ENCODE measurements at places on chromosomes 12 and 14.
A peak's percentile ranks its signal among the peaks of the same experiment; 100 is the strongest.

- H3K4me3 ChIP-seq = no peak overlapping the region
- no peaks in the 10 kb centered on the region for H3K4me1 ChIP-seq
- H3K36me3 ChIP-seq = no peaks in the 10 kb centered on the region
- no peak for DNase-seq
Measured at GRCh38 chr12:51752234-51752889, 96.2 kb downstream of the FIGNL2 start.

DNA sequence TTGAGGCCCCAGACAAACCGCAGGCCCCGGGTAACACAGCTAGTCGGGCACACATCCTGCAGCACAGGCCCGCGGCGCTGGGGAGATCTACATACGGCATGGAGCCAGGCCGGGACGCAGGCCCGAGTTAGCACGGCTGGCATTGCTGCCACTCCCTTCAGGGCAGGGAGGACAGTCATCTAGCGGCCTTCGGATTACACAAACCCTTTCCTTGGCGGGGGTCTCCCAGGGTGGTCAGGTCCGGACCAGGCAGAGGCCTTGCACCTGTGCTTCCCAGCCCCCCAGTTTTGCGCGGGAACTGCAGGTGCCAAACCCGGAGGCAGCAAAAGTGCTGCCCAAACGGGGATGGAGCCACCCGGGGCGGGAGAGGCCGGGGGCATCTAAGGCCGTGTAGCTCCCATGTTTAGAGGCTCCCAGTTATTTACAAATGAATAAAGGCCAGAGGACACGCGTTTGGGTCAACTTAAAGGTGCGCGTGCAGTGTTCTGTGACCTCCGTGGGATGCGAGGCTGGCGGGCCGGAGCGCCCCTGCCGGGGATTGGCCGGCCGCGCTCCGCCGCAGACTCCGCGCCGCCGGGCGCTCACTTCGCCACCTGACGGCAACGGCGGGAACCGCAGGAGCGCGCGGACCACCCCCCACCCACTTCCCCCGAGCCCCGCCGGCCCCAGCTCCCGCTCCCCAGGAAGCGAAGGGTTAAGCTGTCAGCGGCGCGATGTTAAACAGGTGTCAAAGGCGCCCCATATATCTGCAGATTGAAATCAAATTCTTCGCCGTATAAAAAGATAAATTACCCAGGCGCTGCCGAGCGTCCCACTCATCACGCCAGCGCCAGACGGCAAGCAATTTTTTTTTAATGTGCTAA lies 18.1 kb downstream of the VSX2 start:
- peak; percentile 76 for DNase-seq
- peaks cover 5% of the 10 kb centered on the region for H3K27me3 ChIP-seq
- H3K4me1 ChIP-seq = peaks cover 8% of the 10 kb centered on the region
- peak overlapping the region; percentile 79 for H3K4me3 ChIP-seq
- no peaks in the 10 kb centered on the region for H3K36me3 ChIP-seq
- H3K27ac ChIP-seq = no peak overlapping the region

GRCh38 chr14:63908667-63909264 lies 56.0 kb downstream of the SYNE2 start:
- peak overlapping the region; percentile 44 for H3K4me3 ChIP-seq
- peak overlapping the region; percentile 30 for H3K27ac ChIP-seq
- peaks cover 11% of the 10 kb centered on the region for H3K36me3 ChIP-seq
- H3K4me1 ChIP-seq = peaks cover 44% of the 10 kb centered on the region

DNA sequence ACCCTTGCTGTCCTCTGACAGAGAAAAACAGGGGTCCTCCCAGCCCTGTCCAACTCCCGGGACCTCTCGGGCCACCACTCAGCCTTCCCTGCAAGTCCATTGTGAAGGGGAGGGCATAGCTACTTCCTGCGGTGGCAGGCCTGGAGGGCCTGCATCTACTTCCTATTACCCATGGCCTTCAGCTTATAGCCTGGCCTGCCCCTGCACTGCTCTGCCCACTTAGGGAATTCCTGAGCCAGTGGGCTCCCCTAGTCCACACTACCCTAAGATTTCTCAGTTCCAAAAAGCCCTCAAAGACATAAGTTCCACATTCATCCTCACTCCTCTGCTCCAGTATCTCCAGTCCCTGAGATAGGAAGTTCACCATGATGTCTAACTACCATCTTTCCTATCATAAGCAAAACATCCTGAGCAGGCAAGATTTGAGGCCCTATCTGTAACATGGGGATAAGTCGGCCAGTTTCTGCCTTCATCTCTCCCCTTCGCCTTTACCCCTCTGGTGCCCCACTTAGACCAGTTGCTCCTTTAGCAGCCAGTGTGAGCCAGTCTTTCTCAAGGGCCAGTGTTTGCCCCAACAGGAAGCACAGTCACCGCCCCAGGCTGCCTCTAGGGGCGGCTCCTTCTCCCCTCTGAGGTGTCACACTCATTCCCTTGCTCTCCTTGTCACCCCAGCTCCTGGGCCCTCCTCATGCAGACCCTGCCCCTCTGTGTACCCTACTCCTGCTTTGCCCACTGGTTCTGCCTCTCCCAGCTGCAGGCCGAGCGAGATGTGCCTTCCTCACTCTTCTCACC lies 10.9 kb downstream of the HDAC7 start:
- H3K36me3 ChIP-seq = peaks cover 68% of the 10 kb centered on the region
- peaks cover 88% of the 10 kb centered on the region for H3K4me1 ChIP-seq
- H3K4me3 ChIP-seq = peak overlapping the region; percentile 70
- peak overlapping the region; percentile 94 for H3K27ac ChIP-seq
- peak; percentile 69 for DNase-seq
- no peaks in the 10 kb centered on the region for H3K27me3 ChIP-seq

DNA sequence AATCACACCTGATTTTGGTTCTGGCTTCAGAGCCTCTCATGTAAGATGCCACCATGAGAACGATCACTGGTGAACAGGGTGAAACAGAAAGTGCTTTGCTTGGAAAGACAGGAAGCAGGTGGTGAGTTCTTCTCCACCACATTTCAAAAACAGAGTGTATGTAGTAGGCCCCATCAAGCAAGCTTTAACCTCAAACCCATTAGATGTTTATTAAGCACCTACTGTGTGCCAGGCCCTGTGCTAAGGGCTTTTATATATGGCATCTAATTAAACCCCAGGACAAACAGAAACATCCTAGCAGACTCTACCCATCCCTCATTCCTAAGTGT lies 47.8 kb upstream of the MED13L start:
- peaks cover 38% of the 10 kb centered on the region for H3K4me1 ChIP-seq
- H3K27ac ChIP-seq = peak overlapping the region; percentile 87
- peak; percentile 22 for DNase-seq

GRCh38 chr14:100882026-100882967 lies 21.2 kb downstream of the RTL1 start:
- no peaks in the 10 kb centered on the region for H3K36me3 ChIP-seq
- no peak overlapping the region for H3K4me3 ChIP-seq
- H3K27ac ChIP-seq = no peak overlapping the region
- DNase-seq = no peak
- peaks cover 13% of the 10 kb centered on the region for H3K27me3 ChIP-seq
- H3K4me1 ChIP-seq = no peaks in the 10 kb centered on the region

GRCh38 chr14:100078216-100078803 lies 13.1 kb downstream of the EVL start:
- H3K4me3 ChIP-seq = peak overlapping the region; percentile 76
- H3K36me3 ChIP-seq = peaks cover 60% of the 10 kb centered on the region
- H3K4me1 ChIP-seq = peaks cover 93% of the 10 kb centered on the region
- DNase-seq = no peak

GRCh38 chr14:65010211-65010931 lies 23.7 kb downstream of the FNTB start:
- H3K27me3 ChIP-seq = no peaks in the 10 kb centered on the region
- H3K4me3 ChIP-seq = no peak overlapping the region
- DNase-seq = no peak
- peaks cover 14% of the 10 kb centered on the region for H3K36me3 ChIP-seq

DNA sequence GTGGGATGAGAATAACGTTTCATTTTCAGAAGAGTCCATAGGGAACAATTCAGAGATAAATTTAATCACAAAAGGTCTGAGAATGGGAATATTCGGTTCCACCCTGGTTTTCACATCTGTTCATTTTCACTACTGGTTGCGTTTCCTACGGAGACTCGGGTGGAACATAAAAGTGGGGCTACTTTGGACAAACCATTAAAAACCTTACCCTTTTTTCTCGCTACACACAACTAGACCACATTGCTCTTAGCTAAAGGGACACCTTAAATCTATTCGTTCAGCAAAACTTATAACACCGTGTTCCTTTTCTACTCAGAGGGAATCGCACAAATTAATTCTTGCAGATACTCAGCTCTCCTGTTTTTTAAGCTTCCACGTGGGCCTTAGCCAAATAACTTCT lies 1.0 kb upstream of the SUDS3 start:
- peak overlapping the region; percentile 84 for H3K4me3 ChIP-seq
- peaks cover 36% of the 10 kb centered on the region for H3K4me1 ChIP-seq
- no peak for DNase-seq

DNA sequence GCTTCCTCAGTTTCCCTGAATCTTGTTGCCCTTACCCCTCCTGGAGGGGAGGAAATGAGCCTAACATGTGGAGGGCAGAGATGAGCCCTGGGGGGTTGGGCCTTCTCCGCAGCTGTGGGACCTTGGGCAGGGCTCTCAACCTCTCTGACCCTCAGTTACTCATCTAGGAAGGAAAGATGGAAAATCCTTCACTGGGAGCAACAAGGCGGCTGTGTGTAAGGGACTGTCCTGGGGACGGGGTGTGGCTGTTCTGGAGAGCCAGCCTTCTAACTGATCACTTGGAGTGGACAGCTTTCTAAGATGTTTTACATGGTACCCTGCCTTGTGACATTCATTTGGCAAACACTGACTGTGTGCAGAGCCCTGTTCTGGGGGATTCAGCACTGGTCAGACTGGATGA lies 14.7 kb downstream of the BEGAIN start:
- peaks cover 6% of the 10 kb centered on the region for H3K4me1 ChIP-seq
- H3K27ac ChIP-seq = no peak overlapping the region
- no peak for DNase-seq
- peaks cover 28% of the 10 kb centered on the region for H3K27me3 ChIP-seq
- no peaks in the 10 kb centered on the region for H3K36me3 ChIP-seq
- no peak overlapping the region for H3K4me3 ChIP-seq

DNA sequence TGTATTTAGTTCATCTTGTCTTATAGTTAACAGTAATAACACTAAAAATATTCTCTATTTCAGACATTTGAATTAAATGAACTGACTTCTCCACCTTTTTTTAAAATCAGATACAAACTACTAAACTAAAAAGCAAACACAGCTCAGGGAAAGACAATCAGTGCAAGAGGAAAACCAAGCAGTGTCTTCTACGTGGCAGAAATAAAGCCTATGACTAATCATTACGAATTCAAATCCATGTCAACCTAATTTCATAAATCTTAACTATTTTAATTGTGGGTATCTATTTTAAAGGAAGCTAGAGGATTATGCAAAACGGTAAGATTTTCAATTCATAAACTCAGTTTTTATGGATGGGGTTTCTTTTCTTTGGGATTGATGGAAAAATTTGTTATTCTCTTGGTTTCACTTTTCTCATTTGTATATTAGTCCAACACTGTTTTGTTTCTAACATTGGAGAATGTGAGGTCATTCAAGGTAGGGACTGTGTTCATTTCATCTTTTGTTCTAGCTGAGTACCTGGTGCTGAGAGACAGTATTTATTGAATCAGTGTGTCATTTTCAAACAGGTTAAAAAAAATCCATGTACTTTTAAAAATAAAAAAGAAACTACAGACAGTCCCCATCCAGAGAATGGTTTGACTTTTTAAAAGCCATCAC lies 12.8 kb upstream of the PALS1 start:
- no peaks in the 10 kb centered on the region for H3K36me3 ChIP-seq
- DNase-seq = no peak
- peaks cover 4% of the 10 kb centered on the region for H3K27me3 ChIP-seq
- no peak overlapping the region for H3K27ac ChIP-seq
- H3K4me1 ChIP-seq = peaks cover 4% of the 10 kb centered on the region

DNA sequence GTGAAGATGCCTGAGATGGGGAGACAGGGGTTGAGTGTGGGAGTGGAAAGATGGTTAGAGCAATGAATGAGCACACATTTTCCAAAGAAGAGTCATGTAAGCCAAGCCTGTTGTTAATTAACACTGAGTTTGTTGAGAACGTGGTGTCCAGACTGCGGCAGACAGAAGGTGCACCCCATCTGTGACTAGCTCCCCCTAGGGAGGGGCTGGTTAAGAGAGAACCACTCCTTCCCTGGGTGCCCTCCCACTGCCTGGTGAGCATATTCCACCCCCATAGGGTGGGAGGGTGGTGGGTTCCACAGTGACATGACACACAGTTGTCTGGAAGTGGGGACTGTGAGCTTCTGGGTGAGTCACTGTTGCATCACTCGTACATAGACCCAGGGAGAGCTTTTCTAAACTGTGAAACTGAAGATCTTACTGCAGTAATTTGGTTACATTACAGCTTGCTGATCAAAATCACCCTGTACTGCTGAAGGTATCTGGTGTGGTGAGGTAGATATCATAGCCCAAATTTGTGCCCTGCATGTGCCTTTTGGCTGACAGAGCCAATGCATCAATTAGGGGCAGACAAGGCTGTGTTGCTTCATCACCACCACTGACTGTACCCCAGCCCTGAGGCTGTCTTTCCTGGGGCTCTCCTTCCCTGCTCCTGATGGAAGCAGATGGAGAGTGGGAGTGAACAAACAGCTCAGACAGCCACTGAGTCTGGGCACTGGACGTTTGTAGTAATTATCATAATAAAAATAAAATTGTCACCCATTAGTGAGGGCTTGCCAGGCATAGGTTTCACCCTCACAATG lies 150.9 kb downstream of the EMP1 start:
- peaks cover 6% of the 10 kb centered on the region for H3K4me1 ChIP-seq
- DNase-seq = peak; percentile 68
- no peak overlapping the region for H3K4me3 ChIP-seq

DNA sequence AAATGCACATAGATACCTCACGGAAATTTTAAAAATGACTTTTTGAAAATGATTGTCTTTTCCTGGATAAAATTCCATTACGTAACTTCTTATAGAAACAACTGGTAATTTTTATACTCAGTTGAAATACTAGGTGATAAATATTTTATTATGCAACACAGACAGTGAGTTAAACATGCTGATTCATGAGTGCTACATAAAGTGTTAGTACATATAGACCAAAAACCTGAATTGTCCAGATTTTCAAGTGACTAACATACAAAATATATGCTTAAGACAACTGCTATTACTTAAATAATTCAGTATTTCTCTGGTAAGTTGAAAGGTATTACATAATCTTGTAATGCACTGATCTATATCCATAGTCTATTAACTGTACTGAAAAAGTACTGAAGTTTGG lies 11.9 kb downstream of the PTPRO start:
- peaks cover 21% of the 10 kb centered on the region for H3K27me3 ChIP-seq

DNA sequence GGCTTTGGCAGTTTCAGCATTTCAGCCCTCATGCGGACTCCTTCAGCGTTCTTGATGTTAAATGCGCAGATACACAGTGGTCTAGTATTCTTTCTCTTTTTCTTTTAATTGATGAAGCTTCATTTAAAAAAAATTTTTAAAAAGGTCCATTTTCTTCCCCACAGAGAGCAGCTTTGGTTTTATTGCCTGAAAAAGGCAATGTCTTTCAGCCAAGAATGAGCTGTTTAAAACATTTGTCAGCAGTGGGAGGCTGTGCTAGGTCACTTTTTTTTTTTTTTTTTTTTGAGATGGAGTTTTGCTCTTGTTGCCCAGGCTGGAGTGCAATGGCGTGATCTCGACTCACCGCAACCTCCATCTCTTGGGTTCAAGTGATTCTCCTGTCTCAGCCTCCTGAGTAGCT lies 13.5 kb downstream of the KMT5A start:
- H3K27ac ChIP-seq = no peak overlapping the region
- H3K4me3 ChIP-seq = no peak overlapping the region
- H3K27me3 ChIP-seq = no peaks in the 10 kb centered on the region
- H3K36me3 ChIP-seq = peaks cover 14% of the 10 kb centered on the region
- H3K4me1 ChIP-seq = peaks cover 3% of the 10 kb centered on the region

- H3K27me3 ChIP-seq = no peaks in the 10 kb centered on the region
- no peak overlapping the region for H3K27ac ChIP-seq
- DNase-seq = no peak
- H3K4me1 ChIP-seq = no peaks in the 10 kb centered on the region
- H3K36me3 ChIP-seq = peaks cover 2% of the 10 kb centered on the region
- no peak overlapping the region for H3K4me3 ChIP-seq
Measured at GRCh38 chr12:29278673-29279420, 102.1 kb downstream of the ERGIC2 start.

Measured in activated naive CD8-positive, alpha-beta T cell treated with anti-CD3 and anti-CD28 coated beads for 36 hours (primary cell).